ENCODE measurements at places on chromosomes 6 and 20.

GRCh38 chr20:51447097-51447764 lies 95.3 kb downstream of the NFATC2 start:
- DNase-seq = peak; percentile 56

DNA sequence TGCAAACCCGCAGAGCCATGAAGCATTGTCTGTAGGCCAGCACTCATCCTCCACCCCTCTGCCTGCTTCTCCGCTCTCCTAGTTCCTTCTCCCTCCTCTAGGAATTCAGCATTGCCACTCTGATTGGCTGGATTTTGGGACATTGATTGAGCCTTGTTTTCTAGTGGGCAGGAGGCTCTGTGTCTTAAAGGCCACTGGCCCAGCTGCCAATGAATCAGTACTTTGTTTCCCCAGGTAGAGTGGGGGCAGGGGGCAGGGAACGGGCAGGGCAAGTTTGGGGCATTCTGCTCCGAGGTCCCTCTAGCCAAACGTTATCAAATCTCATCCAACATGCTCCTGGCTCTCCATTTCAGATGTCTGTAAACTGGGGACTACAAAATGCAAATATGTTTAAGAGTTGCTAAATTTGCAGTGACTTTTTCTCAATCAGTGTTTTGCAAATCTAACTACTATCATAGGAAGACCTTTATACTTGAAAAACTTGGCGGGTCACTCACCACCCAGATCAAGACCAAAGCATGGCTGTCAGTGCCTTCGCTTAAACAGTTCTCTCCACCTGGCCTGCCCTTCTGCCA lies 10.4 kb upstream of the BPI start:
- DNase-seq = peak; percentile 36

DNA sequence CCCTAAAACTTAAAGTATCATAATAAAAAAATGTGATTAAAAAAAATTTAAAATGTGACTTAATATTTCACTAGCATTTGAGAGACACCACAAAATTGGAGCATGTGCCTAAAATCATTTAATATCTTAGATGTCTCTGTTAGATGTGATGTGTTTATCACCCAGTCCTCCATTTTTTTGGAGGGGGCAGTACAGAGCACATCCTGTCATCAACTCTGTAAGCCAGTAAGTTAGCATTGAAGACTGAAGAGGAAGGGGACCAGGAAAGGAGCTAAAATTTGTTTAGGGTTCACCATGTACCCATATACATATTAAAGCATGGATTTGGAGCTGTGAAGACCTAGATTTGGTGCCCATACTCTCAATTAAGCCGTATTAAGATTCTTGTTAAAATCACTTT lies 30.7 kb upstream of the ADIG start:
- peak; percentile 45 for DNase-seq

GRCh38 chr6:53349209-53349693 lies 501 bp upstream of the ELOVL5 start:
- DNase-seq = no peak

DNA sequence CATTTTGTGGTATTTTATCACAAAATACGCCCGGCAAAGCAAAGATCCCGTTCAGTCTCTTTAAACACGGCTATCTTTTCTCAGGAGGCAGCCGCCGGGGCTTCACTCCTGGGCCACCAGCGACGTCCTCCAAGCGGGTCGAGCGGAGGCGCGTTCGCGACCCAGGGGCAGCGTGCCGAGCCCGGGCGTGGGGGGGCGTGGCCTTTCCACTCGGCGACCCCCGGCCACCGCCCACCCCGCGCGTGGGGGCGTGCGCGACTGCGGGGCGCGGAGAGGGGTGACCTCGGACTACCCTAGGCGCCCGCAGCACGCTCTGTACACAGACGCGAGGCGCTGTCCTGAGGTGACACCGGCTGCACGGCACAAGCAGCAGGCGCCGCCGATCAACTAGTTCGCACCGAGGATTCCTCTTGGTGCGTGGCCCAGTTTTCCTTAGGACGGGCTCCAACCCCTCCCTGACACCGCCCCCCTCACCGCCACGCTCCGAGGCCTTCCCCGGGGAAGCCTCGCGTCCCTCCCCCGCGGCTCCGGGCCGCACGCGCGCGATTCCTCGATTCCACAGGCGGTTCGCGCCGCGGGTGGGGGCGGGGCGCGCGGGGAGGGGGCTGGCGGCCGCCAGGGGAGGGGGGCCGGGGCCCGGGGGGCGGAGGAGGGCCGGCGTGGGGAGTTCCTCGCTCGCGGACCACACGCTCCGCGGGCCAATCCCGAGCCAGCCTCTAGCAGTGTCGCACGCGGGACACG lies 1.1 kb upstream of the JARID2 start:
- DNase-seq = peak; percentile 73

GRCh38 chr20:462199-462991 lies at the start of gene TBC1D20:
Gene TBC1D20, minus strand, starts transcription at chr20:462533. Its CDS starts 128 bp downstream, at chr20:462405.
- DNase-seq = peak; percentile 90

DNA sequence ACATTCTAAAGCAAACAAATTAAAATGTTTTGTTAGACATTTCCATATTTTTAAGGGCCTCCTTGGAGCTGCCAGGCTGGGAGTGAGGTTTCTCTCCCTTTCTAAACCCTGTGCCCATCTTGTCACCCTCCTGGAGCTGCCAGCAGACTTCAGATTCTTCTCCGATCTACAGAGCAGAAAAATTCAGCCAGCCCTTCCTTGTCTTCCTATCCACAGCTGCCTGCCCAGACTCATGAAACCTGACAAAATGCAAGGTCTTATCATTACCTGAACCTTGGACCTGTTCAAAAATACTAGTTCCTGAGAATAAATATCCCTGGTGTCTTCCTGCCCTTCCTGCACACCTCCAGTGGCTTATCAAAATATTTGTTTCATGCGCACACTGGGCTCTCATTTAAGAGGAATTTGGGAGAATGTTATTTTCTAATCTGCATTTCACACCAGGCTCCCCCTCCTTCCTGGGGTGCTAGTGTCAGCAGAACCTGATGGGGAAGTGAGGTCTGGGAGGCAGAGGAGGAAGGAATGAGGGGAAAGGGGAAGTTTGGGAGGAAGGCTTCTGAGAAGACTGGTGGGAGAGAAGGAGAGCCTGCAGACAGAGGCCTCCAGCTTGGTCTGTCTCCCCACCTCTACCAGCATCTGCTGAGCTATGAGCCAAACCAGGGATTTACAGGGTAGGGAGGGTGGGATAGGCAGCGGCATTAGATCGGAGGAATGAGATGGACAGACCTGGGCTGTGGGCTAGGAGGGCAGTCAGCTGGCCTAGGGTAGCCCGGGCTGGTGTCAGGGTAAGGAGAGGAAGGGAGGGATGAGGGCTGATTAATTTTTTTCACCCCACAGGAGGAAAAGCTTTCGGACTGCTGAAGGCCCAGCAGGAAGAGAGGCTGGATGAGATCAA lies at the start of gene AIF1:
Gene AIF1, plus strand, starts transcription at position 551 of the 895 bp plus-strand sequence. Its CDS starts 96 bp downstream, at position 647.
- DNase-seq = no peak

DNA sequence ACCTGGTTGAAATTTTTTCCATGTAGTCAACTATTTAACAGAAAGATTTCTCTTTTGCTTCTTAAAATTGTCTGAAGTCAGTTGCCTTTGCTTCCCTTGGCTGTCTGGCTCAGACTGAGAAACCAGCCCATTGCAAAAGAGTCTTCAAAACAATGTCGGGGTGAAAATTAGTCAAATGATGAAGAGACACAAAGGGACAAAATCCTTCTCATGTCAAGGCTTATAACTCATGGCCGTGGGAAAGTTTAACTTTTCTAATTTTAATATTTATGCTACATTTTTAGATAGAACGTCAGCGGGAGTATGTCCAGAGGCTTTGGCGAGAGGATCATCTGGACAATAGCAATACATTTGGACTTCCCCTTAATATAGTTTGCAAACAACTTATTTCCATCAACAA lies 127.2 kb downstream of the CD164 start:
- DNase-seq = no peak

DNA sequence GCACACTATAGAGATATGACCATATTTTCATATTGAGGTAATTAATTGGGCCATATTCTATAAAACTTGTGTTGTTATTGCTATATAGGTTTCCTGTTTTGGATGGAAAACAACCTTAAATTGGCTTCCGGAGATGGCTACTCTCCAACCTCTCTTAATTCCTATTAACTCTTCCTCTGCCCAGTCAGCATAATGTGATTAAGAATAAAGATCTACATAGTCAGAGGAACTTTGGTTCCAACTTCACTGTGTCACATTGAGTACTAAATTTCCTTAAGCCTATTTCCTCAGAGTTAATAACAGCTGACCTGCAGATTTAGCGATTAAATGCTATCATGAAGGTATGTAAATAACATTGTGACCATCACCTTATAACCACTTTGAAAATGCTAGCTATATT lies 67.7 kb downstream of the PTPRK start:
- no peak for DNase-seq

Measured in SK-MEL-5 (cell line).